Stimulated activated CD8-positive, alpha-beta memory T cell treated with anti-CD3 and anti-CD28 coated beads, Interleukin-12 subunit alpha, Interleukin-12 subunit beta, amount 100 ng/mL, for 4 hours (primary cell): ENCODE measurements at places on chromosomes 13 and 19.
A peak's percentile ranks its signal among the peaks of the same experiment; 100 is the strongest.

DNA sequence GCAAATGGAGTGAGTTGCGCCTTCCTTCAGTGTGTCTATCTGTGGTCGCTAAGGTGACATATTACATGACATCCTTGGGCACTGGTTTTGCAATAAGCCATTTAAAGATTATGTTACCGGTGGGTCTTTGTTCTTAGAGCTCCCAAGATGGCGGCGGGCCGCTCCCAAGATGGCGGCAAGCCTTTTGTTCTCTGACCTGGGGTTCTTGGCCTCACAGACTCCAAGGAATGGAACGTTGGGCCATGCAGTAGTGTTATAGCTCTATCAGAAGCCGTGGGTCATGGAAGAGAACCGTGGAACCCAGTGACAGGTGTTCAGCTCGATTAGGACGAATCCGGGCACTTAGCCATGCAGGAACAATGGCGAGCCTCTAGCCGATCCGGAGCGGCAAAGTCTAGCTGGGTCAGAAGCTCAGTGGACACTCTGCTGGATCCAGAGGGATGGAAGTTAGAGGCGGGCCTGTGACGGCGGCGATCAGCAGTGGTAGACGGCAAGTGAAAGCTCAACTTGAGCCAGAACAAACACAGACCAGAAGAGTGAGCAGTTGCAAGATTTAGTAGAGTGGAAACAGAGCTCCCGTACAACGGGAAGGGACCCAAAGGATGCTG lies 188.6 kb downstream of the TEX29 start:
- no peak for DNase-seq

GRCh38 chr13:42322806-42323205 lies 50.9 kb downstream of the AKAP11 start:
- DNase-seq: no peak

DNA sequence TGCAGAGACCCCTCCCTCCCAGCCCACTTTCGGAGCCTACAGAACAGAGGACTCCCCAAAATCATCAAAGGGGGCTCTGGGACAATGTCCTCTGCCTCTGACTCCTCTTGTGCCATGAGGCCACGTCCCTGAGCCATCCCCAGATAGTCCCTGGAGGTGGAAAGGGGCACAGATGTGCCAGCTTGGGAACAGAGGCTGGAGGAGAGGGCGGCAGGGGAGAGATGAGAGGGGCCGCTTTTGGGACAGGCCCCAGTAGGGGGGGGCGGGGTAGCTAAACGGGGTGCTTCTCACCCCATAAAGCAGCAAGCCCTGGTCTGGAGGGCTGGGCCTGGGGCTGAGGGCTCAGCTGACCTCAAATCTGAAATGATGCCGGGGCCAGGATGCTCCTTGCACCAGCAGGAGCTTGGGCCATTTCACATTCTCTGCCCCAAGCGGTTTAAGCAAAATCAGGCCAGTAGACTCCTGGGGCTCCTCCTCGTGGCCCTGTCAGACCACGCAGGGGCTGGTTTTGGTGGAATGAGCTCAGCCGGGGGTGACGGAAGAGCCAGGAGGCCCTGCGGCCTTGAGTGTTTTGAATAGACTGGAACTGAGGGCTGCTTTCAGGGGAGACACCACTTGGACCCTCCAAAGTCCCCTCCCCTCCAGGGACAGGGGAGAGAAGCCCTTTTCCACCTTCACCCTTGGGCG lies 27.1 kb downstream of the ONECUT3 start:
- DNase-seq: no peak

DNA sequence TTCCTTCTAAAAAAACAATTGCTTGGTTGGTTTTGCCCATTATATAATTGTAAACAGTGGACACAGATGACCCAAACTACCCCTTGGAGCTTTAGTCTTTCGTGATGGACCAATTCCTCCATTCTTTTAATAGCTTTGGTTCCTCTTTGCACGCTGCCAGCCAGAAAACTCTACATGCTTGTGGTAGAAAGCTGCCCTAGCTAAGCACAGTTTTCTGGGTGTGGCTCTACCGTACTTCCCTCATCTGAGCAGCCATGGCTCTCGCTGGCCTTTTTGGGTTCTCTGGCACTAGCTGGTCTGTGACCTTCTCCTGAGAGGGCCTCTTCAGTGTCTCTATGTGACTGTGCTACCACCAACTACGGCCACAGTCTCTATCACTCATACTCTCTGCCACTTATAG lies 29.9 kb upstream of the CEBPA start:
- no peak for DNase-seq

GRCh38 chr19:36030264-36031148 lies 2.2 kb downstream of the CLIP3 start:
- no peak for DNase-seq

DNA sequence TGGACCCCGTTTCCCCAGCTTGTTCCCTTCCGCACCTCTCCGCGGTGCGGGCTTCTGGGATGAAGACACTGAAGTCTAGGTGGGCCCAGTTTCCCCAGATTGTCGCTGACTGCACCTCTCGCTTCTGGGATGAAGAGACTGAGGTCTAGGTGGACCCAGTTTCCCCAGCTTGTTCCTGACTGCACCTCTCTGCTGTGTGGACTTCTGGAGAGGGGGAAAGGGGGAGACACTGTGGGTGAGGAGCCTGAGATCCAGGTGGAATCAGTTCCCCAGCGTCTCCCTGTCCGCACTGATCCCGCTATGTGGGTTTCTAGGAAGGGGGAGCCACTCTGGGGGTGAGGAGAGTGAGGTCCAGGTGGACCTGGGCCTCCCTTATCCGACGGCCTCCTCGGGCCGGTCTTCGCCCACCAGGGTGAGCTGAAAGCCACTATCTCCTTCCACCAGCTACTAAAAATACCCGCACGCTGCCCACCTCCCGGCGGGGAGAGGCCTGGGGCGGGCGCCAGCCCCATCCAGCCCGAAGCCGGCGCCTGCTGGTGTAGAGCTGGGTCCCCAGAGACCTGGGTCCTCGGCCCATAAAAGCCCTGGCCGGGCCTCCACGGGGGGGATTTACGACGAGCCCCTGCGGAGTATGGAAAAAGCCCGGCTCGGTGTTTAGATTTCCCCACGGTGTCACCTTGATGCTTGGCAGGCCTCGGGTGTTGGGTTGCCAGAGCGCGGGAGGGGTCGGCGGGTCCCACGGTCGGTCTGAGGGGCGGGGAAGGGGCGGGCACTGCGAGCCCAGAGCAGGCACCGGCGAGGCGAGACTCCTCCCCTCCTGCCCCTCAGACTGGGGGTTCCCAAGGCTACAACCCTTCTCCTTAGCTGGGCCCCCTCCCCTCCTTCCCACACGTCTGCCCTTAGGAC lies 10.6 kb downstream of the FUT6 start:
- peak; percentile 20 for DNase-seq

DNA sequence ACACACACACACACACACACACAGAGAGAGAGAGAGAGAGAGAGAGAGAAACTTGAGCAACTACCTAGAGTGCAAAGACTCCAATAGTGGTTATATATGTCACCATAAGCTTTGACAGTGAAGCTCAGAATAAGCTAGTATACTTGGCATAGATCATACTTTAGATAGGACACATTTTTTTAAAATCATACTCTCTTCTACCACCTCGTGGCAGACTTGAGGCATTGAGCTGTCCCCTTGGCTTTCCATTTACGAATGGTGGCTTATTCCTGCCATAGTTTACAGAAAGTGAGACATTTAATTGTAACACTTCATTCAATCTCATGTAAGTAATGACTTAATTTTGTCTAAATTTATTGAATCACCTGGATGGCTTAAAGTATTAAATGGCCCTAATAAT lies 108.2 kb downstream of the EDNRB start:
- DNase-seq: no peak
